H1 (cell line): ENCODE measurements at places on chromosomes 1 and 21.

DNA sequence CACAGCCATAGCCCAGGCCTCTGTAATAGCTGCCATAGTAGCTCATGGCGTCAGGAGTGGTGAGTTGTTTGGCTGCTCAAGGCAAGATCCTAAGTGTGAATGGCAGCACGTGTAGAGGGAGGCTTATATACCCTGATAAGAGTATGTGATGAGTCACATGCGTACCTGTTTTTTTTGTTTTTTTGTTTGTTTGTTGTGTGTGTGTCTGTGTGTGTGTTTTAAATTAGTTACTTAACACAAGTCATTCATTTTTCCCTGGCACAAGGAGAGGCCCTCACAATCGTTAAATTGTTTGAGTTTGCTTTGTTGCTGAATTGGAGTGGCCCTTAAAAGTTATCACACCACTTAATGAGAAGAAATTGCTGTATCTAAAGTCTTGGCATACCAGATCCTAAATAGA is at the start of gene KRTAP19-4:
Gene KRTAP19-4, minus strand, starts transcription at position 101 of the 400 bp plus-strand sequence. Its CDS starts 55 bp downstream, at position 46.
- DNase-seq: no peak

DNA sequence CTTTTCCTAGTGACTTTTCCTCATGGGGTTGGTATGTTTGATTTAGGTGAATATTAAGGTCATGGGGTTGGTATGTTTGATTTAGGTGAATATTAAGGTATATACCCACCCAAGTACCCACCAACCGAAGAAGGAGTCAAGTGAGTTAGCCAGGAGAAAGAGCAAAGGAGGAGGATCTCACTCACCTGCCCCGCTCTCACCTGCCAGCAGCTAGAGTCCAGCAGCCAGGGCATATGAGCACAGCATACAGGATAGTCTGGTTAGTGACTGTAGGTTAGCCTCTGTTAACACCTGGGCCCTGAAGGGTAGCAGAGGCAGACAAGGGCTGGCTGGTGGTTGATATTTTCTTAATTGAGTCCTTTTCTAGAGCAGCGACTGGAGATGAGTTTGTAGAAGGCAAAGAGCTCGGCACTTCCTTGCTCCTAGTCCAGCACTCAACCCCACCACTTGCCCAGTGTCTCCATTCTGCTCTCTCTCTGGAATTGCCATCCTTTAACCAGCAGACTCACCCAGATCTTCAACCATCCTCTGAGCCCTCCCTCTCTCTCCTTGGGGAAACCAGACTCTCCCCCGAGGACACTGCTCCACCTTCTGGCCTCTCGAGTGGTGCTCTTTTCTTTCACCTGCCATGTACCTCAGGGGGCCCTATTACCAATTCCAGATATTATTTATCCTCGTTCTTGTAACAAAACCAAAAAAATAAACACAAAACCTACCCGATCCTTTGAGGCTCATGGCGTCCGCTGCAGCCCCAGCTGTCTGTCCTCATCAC is 16.3 kb upstream of the DESI2 start:
- DNase-seq: no peak

DNA sequence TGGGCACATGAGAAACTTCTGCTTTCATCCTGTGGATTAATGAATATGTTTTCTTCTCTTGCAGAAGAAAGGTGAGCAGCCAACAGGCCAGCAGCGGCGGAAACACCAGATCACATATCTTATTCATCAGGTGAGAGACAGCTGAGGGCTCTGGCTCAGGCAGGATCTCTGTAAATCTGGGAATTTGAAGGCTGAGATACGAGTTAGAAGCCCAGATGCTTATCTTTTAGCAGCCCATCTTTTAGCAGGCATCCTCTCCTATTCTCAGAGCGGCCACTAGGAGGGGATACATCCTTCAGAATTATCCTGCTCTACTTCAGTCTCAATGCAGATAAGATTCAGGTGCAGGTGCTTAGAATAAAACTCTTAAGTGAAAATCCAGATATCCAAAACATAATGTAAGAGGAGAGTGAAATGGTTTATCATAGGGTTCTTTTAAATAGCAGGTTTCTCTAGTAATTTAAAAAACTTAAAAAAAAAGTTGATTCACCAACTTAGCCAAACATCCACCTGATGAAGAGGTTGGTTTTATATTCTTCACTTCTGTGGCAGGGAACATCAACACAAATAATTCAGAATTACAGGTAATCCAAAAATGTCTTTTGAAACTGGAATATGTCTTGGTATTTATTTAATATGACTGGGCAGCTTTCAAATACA is 19.3 kb downstream of the SH2D2A start:
- DNase-seq: no peak

DNA sequence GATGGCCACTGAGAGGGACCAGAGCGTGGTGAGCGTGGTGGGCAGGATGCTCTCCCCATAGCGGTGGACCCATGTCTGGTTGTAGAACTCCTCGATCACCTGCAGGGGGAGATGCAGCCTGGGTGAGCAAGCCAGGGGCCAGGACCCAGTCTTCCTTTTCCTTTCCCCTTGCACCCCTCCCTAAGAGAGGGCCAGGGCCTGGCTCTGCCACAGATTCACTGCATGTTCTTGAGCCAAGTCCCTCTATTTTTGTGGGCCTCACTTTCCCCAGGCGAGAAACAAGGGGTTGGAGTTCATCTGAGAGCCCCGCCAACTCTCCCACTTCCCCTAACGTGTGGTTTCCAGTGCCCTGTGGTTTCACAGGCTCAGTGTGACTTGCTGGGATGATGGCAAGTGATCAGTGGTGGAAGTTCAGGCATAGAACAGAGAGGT is 27.5 kb downstream of the SLC2A1 start:
- DNase-seq: no peak

DNA sequence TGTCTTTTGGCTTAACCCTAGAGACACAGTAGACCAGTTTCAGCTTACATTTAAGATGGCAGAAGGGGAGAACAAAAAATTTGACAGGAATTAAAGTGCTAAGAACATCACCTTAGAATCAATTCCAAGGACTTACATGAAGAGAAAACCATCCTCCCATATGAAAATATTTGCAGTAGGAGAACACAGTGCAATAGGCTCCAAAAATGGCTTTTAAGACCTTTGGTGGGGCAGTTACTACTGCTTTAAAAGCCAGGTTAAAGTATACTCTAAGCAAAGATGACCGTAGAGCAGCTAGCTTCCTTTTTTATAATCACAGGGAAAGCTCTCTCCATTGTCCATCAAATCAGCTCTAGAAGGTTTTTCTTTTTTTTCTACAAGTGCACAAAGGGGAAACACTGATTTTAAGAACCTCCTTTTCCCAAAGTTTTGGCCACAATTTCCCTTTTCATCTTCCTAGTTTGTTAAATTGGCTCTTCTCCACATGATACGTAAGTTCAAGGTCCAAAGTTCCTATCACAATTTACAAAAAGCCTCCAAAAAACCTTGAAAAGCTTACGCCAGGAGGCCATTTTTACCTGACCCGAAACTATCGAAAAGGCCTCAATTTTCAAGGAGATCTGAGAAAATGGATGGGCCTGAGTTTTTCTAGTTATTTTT is 3.3 kb downstream of the TXNIP start:
- no peak for DNase-seq
